ENCODE measurements at places on chromosomes 12 and 14.

DNA sequence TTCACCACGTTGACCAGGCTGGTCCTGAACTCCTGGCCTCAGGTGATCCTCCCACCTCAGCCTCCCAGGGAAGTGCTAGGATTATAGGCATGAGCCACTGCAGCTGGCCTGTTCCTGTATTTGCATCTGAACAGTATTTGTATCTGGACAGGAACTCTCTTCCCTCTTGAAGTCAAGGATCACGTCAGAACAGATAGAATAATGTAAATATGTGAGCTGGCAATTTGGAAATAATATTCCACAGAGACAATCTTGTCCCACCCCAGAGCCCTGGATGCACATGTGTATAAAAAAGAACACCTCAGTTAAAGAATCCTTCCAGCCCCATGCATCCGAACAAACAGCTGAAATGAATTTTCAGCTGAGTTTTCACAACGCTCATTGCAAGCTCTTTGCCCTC lies 118.3 kb downstream of the VEZT start:
- no peaks in the 10 kb centered on the region for H3K4me1 ChIP-seq
- H3K36me3 ChIP-seq: no peaks in the 10 kb centered on the region
- no peak overlapping the region for H3K4me3 ChIP-seq
- H3K27ac ChIP-seq: no peak overlapping the region
- DNase-seq: no peak

DNA sequence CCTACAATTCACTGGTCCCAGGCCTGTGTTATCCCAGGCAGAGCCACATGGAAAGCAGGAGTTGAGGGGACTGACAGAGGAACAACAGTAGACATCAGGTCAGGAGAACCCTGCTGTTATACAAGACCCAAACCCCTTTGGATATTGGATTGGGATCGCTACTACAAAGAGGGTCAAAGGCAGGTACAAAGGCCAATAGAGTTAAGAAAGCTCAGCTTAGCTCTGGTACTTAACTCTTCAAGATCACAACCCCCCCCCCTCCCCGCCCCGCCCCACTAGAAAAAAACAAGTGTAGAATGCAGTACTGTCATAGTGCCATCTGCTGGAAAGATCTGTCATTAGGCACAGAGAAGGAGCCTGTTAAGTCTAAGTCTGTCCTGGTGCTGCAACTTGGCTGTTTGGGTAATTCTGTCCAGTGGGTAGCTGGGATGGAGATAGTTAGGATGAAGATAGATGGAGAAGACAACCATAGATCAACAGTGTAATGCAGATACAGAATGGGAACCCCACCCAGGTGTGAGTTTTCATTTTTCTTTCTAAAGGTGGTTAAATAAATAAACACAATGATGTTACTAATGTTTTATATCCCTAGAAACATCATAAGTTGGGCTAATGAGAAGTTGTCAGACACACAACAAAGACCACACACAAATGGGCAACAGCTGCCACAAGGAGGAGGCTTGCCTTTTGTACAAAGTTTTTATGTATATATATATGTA lies 17.2 kb downstream of the REM2 start:
- peaks cover 7% of the 10 kb centered on the region for H3K4me1 ChIP-seq
- no peak overlapping the region for H3K4me3 ChIP-seq
- no peaks in the 10 kb centered on the region for H3K27me3 ChIP-seq
- DNase-seq: no peak
- H3K36me3 ChIP-seq: peaks cover 40% of the 10 kb centered on the region

- H3K36me3 ChIP-seq: no peaks in the 10 kb centered on the region
- H3K27ac ChIP-seq: no peak overlapping the region
- no peak overlapping the region for H3K4me3 ChIP-seq
- no peaks in the 10 kb centered on the region for H3K27me3 ChIP-seq
- DNase-seq: no peak
Measured at GRCh38 chr12:115102450-115102849, 418.5 kb upstream of the TBX3 start.

DNA sequence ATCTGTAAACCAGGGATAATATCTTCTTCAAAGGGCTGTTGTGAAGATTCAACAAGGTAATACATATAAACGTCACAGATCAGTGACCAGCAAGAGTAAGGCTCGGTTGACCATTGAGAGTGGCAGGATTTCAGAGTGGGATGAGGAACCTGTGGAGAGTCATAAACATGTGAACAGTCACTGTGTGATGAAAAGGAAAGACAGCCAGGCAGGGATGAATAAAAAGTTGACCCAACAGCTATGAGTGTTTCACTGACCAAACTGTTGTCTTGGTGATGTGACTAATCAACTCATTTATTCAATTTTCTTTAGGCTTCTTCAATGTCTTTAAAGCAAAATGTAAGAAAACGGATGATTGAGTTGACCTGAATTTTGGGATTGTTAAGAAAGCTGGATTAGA lies 8.6 kb upstream of the FRMD6 start:
- no peak overlapping the region for H3K27ac ChIP-seq
- H3K4me1 ChIP-seq: no peaks in the 10 kb centered on the region
- no peaks in the 10 kb centered on the region for H3K36me3 ChIP-seq
- no peak overlapping the region for H3K4me3 ChIP-seq
- no peaks in the 10 kb centered on the region for H3K27me3 ChIP-seq
- DNase-seq: no peak

DNA sequence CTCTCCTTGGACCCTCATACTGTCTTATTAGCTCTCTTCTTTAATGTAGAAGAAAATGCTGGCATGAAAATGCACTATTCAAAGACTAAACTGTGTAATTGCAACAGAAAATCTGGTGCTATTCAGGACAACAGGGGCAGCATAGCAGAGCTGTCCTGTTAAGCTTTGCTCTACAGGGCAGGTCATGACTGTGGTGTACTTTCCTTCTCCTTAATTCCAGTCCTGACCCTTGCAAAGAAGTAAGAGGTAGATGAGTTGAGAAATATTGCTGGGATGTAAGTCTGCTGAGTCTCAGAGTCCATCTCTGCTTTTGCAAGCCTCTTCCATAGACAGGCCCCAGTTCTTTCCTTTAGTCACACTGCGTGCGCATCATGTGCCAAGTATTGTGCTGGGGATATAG lies 52.6 kb upstream of the STK38L start:
- no peak overlapping the region for H3K4me3 ChIP-seq
- H3K27me3 ChIP-seq: no peaks in the 10 kb centered on the region
- no peaks in the 10 kb centered on the region for H3K4me1 ChIP-seq
- no peaks in the 10 kb centered on the region for H3K36me3 ChIP-seq

GRCh38 chr14:57287745-57288144 lies 19.0 kb downstream of the AP5M1 start:
- H3K27ac ChIP-seq: no peak overlapping the region
- DNase-seq: no peak
- H3K36me3 ChIP-seq: peaks cover 8% of the 10 kb centered on the region
- H3K27me3 ChIP-seq: no peaks in the 10 kb centered on the region
- H3K4me3 ChIP-seq: no peak overlapping the region

- H3K27ac ChIP-seq: no peak overlapping the region
- H3K4me3 ChIP-seq: no peak overlapping the region
- H3K27me3 ChIP-seq: no peaks in the 10 kb centered on the region
- H3K4me1 ChIP-seq: no peaks in the 10 kb centered on the region
Measured at GRCh38 chr12:100453951-100454350, 19.7 kb upstream of the NR1H4 start.

GRCh38 chr12:124273630-124274029 lies 21.3 kb upstream of the RFLNA start:
- H3K27me3 ChIP-seq: no peaks in the 10 kb centered on the region
- H3K27ac ChIP-seq: no peak overlapping the region
- H3K4me3 ChIP-seq: no peak overlapping the region
- no peaks in the 10 kb centered on the region for H3K4me1 ChIP-seq

DNA sequence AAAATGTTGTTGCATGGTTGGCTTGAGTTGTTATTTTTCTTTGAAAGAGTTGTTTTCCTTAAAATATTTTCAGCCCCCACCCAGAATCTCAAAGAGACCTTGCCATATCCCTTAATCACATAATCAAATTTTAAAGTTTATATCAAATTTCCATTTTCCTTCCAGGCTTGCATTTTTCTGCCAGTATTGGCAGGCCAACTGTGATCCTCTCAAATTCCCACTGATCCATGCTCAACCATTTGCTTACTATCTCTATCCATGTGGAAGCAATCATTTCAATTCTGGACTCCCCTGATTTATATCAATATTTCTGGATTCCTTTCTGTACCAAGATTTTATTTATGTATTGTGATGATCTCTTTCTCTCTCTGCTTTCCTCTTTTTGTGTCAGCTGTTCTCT lies 64.2 kb upstream of the PYGL start:
- H3K36me3 ChIP-seq: no peaks in the 10 kb centered on the region
- H3K4me3 ChIP-seq: no peak overlapping the region
- no peak for DNase-seq

DNA sequence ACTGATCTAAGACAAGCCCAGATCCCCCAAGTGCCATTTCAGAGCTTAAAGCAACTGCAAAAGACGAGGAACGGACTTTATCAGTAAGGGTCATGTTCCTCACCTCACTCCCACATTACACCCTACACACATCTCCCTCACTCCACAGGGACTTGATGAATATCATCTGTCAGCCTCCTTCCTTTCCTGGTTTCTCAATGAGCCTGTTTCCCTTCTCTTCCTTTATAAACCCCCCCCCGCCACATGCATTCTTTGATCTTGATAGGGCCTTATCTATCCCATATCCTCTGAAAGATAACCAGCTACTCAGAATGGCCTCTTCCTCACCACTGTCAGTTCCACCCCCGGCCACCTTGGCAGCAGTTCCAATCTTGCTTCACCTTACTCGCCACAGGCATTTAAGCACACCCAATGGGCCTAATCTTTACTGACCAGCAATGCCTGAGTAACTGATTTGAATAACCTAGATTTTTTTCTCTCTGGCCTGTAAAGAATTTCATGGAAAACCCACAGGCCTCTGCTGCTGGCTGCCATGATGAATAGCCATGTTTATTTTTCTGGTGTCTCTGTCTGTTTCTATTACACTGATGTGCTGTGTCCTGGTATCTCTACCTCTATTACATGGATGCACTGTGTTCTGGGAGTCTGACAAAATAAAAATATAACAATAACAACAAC lies 138.7 kb downstream of the PHLDA1 start:
- no peak overlapping the region for H3K4me3 ChIP-seq
- H3K27ac ChIP-seq: no peak overlapping the region
- DNase-seq: no peak
- no peaks in the 10 kb centered on the region for H3K36me3 ChIP-seq
- no peaks in the 10 kb centered on the region for H3K27me3 ChIP-seq
- H3K4me1 ChIP-seq: no peaks in the 10 kb centered on the region

DNA sequence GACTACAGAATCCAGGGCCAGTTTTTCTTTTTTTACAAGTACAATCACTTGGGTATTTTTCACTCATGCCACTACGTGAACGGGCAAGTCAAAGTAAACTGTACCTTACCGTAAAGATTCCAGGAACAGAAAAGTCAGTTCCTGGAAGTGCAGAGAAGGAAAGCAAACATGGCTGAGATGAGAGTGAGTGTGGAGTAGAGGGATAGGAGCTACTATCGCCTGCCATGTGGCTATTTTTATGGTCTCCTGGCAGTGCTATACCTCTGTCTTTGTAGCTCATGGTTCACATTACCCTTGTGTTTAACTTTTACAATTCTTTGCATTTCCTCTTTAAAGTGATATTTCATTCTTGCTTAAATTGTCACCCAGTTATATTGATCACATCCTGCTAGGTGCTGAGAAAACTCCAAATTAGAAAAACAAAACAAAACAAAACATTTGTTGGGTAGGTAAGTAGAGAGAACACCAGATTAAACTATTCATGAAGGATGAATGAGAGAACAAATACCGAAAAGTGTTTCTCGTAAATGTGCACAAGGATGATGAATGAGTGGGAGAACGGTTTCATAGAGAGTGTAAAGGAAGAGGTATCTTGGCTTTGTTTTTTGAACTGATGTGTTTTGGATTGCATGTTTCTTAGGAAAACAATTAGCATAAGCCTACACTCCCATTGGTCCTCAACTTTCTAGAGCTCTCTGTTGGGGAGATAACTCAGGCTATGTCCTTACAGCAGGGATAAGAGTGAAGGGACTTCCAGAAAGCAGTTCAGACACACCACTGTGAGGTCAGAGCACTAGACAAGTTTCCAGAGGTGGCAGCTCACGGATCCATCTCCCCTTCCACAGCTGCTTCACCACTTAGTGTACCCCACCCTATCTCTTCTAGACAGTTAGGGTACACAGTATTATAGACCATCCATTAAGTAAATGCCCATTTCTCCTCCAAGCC lies 163.7 kb downstream of the IPO8 start:
- no peaks in the 10 kb centered on the region for H3K36me3 ChIP-seq
- no peak for DNase-seq
- H3K27ac ChIP-seq: no peak overlapping the region
- no peaks in the 10 kb centered on the region for H3K4me1 ChIP-seq
- no peak overlapping the region for H3K4me3 ChIP-seq

- H3K4me1 ChIP-seq: no peaks in the 10 kb centered on the region
- no peak overlapping the region for H3K27ac ChIP-seq
- no peaks in the 10 kb centered on the region for H3K36me3 ChIP-seq
- no peaks in the 10 kb centered on the region for H3K27me3 ChIP-seq
- DNase-seq: no peak
Measured at GRCh38 chr14:101370593-101371569, 190.4 kb upstream of the DIO3 start.

GRCh38 chr12:62291864-62292760 lies 31.9 kb downstream of the USP15 start:
- no peak overlapping the region for H3K27ac ChIP-seq
- DNase-seq: no peak
- H3K27me3 ChIP-seq: no peaks in the 10 kb centered on the region
- no peak overlapping the region for H3K4me3 ChIP-seq

DNA sequence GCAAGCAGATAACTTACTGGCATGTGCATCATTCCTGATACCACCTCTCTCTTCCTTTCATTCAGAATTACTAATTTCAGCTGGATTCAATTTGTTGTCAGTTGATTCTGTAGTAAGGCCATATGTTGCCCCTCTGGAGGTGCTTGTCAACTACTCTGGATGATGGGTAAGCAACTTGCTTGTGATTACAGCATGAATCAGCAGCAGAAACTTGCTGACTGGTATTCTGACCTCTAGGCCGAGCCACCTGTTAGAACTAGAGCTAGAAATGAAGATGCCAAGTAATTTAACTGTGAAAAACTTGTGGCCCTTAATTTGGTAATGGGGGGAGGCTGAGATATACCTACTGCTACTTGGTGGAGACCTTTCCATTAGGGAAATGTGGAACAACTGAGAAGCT lies 5.1 kb downstream of the RNF10 start:
- H3K27me3 ChIP-seq: no peaks in the 10 kb centered on the region
- peaks cover 4% of the 10 kb centered on the region for H3K36me3 ChIP-seq
- peaks cover 67% of the 10 kb centered on the region for H3K4me1 ChIP-seq
- DNase-seq: no peak
- H3K27ac ChIP-seq: no peak overlapping the region
- H3K4me3 ChIP-seq: peak overlapping the region; percentile 7

- no peaks in the 10 kb centered on the region for H3K27me3 ChIP-seq
Measured at GRCh38 chr12:103392722-103393121, 103.0 kb downstream of the C12orf42 start.

All from CD8-positive, alpha-beta memory T cell (primary cell).